ENCODE measurements at places on chromosomes 7 and 10.

GRCh38 chr10:110513949-110514348 lies 16.2 kb downstream of the DUSP5 start:
- no peak for DNase-seq

- DNase-seq, result no peak
Measured at GRCh38 chr10:86440874-86441843, 74.6 kb upstream of the GRID1 start.

GRCh38 chr10:108166401-108166800 lies 1001.9 kb upstream of the SORCS1 start:
- DNase-seq, result no peak

- DNase-seq, result no peak
Measured at GRCh38 chr7:105838627-105839231, 37.7 kb downstream of the ATXN7L1 start.

DNA sequence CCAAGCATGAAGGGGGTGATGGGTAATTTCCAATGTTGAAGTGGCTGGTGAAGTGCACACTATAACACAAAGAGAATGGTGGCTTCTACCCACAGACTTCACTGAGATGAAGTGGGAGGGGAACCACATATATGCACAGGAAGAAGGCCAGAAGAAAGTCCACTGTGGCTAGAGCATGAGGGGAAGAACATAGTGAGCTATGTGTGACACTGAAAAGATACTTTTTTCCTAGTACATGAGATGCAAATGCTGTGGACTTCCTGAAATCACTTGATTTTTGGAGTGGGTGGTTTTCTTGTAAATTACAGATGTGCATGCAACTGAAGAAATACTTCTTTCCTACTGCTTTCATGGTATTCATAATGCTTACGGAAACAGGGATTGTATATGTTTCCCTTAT lies 115.6 kb upstream of the PHYHIPL start:
- DNase-seq, result no peak

DNA sequence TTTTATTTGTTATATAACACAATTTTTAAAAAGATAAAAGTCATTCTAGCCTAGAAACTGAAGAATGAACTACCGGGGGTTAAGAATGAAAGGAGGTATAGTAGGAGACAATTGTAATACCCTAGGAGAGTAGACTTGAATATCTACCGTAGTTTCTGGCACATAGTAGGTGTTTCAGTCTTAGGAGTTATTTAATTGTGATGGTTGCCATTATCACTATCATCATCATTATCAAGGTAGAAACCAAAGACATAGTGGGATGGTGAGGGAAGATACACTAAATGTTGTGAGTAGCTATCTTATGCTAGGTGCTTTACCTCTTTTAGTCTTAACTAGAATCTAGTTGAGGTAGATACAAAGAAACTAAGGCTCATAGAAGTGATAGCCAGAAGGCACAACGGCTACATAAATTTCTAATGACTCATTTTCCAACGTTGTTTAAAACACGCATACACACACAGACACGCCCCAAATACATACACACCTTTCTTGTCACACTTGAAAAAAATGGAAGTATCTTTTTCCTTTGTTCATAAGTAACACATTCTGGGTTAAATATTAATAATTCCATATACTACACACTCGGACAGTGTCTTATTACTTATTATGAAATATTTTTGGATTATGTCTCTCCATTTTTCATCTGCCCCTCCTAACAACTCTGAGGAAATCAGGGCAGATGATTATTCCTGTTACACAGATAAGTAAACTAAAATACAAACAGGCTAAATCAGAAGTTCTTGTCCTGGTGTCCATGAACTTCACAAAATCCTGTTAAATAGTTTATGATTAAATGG lies 2.0 kb upstream of the ANLN start:
- DNase-seq, result no peak

DNA sequence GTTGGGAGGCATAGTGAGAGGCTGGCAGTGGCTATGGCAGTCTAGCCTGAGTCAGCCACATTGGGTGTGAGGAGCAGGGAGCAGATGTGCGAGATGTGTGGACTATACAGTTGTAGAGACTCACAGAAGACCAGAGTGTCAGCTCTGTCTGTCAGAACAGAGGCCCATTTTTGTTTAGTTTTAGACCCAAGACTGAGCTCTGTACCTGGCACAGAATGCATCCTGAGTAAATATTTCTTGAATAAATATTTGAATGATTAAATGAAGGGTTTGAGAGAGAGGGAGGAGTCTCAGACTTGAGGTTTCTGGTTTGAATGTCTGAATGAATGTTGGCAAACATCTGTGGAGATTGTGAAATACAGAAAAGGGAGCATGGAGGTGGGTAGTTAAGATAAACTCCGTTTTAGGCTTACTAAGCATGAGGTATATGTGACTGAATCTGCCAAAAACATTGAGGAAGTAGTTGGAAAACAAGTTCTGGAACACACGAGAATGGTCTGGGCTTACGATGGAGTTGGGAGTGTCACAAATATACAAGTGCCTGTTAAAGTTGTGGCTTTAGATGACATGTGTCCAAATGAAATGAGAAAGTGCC lies 3.6 kb downstream of the SEC23IP start:
- DNase-seq, result no peak

GRCh38 chr7:114183311-114184088 lies 231.1 kb upstream of the FOXP2 start:
- DNase-seq, result no peak
